ENCODE measurements at places on chromosomes 3 and 15.

DNA sequence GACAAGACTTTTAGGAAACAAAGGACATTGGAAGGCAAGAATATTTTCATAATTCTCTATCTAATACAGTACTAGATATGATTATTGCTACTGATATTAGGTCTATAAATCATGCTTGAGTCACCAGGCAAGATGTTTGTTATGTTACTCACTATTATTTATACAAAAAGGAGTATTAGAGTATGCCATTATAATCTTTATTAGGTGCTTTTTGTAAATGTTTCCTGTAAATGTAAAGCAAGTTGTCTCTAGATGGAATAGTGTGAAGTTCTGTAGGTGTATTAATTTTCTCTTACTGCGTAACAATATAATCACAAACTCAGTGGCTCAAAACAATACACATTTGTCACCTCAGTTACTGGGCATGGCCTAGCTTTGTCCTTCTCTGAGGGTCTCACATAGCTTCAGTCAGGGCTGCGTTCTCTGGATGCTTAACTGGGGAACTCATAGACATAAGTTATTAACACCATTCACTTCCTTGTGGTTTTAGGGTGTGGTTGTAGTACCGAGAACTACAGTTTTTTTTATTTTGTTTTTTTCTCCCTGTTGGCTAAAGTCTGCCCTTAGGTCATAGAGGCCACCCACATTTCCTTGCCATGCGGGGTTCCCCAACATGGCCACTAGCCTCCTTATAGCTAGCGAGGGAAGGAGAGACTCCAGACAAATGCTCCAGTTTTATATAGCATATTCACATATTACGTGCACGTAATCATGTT, 20.3 kb upstream of the MAP3K13 start:
- no peak for DNase-seq

GRCh38 chr3:11764931-11765363, 81.7 kb downstream of the TAMM41 start:
- DNase-seq, result peak; percentile 68

DNA sequence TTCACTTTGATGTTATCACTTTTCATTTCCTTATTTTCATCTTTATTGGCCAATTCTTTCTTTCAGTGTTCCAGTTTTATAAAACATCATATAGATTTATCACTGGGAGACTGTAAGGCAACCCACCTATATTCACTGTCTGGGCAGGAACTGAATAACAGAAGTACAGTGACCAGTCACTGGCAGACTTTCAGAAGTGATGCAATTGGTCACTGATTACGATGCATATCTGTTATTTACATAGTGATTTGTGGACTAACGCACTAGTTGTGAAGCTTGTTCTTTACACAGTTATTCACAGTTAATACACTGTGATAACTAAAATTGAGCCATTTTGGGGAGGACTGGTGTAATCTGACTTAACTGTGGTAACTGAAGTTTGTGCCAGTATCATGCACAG, 190.2 kb upstream of the DPH6 start:
- no peak for DNase-seq

- DNase-seq, result no peak
These were observed 14.9 kb downstream of the SERPINI1 start for GRCh38 chr3:167750272-167750971.

DNA sequence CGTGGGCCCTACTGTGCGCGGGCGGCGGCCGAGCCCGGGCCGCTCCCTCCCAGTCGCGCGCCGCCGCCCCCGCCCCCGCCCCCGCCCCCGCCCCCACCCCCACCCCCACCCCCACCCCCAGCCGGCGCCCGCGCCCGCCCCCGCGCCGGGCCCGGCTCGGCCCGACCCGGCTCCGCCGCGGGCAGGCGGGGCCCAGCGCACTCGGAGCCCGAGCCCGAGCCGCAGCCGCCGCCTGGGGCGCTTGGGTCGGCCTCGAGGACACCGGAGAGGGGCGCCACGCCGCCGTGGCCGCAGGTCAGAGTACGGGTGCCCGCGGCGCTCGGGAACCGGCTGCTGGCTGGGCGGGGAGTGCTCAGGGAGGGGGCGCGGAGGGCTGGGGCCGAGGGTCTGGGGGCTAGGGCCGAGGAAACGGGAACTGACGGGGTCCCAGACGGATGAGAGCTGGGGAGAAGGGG, 1.1 kb upstream of the PPARG start:
- no peak for DNase-seq

- peak; percentile 38 for DNase-seq
These were observed 475.0 kb upstream of the PROK2 start for GRCh38 chr3:72259755-72260587.

GRCh38 chr3:31442755-31443154, 90.0 kb upstream of the STT3B start:
- no peak for DNase-seq

GRCh38 chr15:38176155-38176554, 76.5 kb upstream of the SPRED1 start:
- DNase-seq, result no peak

GRCh38 chr3:153621953-153622352, 459.9 kb downstream of the RAP2B start:
- peak; percentile 8 for DNase-seq

DNA sequence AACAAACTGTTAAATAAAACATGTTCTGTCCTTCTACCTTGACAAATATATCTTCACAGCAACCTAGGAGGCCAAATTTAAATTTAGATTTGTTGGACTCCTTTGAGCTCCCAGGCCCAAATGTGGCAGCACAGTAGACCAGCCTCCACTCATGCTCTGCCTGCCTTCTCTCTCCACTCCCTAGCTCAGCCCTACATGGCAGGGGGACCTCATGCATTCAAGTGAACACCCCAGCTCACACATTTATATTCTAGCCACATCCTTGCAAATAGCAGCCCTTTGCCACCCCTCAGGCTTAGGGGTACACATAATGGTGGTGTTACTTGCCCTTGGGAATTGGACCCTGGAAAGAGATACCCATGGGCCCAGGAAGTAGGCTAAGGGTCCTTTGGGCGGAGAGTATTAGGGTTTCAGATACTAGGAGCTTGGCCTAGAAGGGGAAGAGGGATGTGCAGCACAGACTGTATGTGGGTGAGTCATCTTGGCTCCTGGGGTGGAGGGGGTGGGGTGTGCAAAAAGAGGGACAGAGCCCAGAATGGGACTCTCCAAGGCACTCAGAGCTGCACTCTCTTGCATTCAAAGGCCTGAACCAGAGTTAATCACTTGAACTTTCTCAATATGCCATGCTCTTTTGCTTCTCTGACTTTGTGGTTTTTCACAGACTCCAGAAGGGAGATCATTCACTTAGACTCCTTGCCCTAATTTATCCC, 268.4 kb upstream of the ROPN1 start:
- DNase-seq, result no peak

- no peak for DNase-seq
These were observed 1296.3 kb upstream of the CADM2 start for GRCh38 chr3:83662381-83662960.

DNA sequence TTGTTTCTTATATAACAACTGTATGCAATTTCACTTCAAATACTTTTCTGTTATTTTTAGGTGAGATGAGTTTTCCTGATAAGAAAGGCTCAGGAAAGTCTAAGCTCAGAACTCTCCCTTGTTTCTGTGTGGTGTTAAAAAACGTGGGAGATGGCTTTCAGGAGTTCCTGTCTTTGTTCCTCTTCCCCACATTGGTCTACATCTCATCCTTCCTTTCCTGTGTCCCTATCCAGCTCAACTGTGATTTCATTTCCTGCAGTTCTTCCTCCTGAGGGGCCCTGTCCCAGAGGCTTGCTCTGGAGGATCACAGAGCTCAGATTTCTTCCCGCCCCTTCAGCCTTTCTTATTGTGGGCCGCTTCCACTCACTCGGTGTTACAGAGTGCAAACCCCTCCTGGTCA, 11.2 kb downstream of the SEC13 start:
- DNase-seq, result no peak

DNA sequence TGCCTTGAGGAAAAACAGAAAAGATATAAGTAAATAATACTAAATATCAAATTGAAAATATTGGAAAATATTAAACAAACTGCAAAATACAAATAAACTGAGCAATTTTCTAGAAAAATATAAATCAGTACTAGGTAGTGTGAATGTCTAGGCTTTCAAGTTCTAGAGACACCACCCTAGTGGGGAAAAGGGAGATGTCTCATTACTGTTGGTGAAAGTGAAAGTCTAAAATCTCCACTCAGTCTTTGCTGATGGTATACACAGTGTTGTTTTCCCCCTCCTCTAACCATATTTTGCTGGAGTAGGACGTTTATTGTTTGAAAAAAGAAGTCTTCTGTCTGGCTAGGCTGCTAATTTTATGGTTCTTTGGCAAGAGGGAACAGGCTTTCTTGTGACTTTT, 1368.9 kb downstream of the OTOL1 start:
- no peak for DNase-seq

- DNase-seq, result no peak
These were observed 86.7 kb downstream of the ST8SIA2 start for GRCh38 chr15:92480361-92480760.

- DNase-seq, result no peak
These were observed 28.6 kb downstream of the MAP2K1 start for GRCh38 chr15:66415360-66415759.

DNA sequence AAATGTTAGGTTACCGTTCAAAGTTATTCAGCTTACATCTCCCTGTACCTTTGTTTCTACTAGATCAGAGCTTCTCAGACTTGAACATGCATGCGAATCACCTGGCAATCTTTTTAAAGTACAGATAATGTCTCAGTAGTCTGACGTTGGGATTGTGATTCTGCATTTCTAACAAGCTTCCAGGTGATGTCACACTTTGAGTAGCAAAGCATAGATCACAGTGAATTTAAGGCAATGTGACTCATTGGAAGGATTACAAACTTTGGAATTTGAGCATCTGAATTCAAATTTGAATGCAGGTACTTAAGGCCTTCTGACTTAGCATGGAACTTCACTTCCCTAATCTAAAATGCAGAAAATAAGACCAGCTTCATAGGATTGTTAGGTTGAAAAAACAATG, 10.8 kb upstream of the ZMAT3 start:
- no peak for DNase-seq

GRCh38 chr3:197068077-197068476, 38.5 kb upstream of the MELTF start:
- no peak for DNase-seq

DNA sequence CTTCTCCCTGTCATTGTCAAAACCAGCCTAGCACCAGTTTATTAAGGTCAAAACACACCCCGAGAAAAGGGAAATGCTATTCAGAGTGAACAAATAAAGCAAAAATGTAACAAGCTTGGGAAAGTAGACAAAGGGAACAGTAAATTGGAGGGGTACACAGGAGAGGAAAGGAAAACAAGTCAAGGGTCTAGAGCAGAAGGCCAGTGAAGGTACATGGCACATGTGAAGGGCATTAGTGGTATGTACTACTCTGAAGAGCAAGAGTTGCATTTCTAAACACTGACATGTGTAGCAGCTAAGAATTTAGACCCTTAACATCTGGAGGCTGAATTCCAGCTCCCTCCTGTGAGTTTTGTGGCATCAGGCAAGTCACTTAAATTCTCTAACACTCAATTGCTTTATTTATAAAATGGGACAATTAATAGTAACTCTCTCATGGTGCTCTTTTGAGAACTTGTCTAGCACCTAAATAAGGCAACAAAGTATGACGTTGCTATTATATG, 244.3 kb upstream of the ADAMTS9 start:
- no peak for DNase-seq

DNA sequence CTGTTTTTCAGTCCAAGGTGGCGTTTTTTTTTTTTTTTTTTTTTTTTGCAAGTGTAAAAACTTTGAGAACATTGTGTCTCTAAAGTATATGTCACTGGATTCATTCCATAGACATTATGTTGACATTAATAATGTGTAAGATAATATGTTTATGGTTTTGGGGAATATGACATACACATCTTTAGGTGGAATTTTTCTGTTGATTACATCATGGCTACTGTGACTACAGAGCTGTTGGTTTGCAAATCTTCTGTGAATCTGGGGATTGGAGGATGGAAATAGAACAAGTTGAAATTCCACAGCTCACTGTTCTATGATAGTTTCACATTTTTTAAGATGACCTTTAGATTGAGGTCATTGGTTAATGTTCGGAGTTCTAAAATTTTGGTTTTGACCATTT, 24.4 kb upstream of the PLSCR2 start:
- no peak for DNase-seq

DNA sequence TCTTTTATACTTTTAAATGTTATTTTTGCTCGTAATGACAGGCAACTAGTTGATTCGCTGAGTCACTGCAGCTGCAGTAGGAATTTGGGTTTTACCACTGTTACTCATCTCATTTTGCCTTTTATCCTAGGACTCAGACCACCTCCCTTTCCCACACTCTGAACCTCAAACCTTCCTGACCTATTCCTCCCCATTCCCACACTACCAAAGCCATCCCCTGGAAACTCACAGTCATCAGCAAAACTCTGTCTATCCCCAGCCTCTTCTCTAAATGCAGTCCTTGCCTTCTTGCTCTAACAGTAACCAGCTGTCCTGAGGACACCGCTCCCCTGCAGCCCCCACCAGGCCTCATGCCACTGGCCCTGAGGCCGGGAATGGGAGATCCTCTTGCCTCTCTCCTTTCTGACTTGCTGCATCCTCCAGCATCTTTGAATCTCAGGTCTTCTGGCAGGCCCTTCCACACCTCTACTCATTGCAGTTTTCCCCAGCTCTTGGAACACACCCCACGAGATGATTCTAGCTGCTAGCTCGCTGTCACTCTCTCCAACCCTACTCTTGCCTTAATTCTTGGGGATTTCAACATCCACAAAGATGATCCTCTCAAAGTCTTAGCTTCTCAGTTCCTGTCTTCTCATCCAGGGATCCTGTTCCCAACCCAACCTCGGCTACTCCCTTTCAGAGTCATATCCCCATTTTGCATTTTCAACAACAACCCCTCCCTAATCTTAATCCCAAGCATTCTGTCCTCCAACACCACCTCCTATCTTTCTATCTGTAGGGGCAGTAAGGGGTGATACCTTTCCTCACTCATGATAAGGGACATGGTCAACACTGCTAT, 55.9 kb upstream of the C3orf80 start:
- DNase-seq, result no peak

- DNase-seq, result no peak
These were observed at the start of gene LINGO1 for GRCh38 chr15:77632534-77633133. Gene LINGO1 (minus strand): TSS chr15:77632912. CDS start chr15:77632315, 597 bp downstream.

DNA sequence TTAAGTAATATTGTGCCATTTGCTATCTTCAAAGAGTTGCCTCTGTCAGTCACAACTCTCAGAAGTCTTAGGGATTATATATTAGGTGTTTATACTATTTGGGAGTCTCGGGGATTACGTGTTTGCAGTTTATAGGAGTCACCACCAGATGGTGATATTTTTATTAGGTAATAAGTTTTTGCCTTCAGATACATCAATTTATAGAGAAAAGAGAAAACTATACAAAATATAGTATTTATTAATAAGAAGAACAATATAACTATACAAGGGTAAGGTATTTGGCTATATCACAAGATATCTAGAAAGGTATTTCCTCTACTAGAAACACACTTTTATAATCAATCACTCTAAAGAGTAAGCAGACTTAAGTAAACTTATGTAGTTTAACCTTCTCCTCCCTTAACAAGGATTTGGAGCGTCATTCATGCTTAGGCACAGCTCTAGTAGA, 10.7 kb upstream of the DHX36 start:
- no peak for DNase-seq

- DNase-seq, result no peak
These were observed 32.0 kb downstream of the HCN4 start for GRCh38 chr15:73336756-73337155.

Data from stimulated activated CD4-positive, alpha-beta T cell treated with anti-CD3 and anti-CD28 coated beads, Interleukin-1b, Interleukin-23, amount 100 ng/mL, for 48 hours (primary cell).